NCI-H524 treated with DMSO at 0.1 percent for 48 hours (cell line): ENCODE measurements at places on chromosomes 11 and 22.

DNA sequence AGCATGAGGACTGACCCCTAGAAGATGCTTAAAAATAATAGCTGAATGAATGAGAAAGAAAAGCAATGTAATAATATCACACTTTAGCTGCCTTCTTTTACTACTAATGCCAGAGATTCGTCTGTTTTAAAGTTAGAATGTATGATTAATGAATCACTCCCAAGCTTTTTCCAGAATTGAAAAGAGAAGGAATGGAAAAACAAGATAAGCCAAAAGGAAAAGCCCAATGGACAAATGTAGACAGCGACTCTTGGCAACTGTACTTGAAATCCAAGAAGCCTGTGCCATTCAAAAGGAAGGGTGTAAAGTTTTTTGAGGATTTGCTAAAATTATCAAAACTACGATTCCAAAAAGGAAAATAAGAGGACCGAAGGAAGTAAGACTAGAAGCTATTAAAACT lies 40.8 kb upstream of the PAMR1 start:
- DNase-seq = no peak

DNA sequence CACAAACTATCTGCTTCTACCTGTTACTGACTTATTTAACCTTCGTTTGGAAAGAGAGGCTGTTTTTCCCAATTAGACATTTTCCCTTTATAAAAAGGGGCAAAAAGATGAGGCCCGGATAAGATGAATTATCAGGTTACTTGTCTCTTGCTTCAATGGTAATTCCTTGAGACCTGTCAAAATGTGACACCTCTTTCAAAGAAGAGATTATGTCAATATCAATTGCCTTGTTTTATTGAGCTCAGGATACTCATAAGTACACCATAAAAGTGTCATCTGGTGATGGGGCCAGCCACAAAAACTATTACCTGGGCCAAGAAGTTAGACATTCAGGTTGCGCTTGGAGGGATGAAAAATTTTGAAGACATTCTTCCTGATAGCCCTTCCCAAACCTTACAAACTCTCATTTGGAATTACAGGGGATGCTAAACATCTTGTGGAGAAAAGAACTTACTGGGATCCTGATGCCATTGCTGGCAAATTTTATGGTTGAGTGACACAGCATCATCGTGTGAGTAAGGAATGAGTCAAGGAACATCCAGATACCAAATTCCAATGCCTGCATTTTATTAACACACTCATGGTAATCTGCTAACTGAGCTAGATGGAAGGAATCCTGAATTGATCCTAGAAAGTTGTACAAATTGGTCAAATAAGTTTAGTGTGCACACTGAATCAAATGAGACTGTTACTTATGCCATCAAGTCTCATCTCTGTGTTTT lies 1071.2 kb downstream of the LRRC4C start:
- DNase-seq = no peak

DNA sequence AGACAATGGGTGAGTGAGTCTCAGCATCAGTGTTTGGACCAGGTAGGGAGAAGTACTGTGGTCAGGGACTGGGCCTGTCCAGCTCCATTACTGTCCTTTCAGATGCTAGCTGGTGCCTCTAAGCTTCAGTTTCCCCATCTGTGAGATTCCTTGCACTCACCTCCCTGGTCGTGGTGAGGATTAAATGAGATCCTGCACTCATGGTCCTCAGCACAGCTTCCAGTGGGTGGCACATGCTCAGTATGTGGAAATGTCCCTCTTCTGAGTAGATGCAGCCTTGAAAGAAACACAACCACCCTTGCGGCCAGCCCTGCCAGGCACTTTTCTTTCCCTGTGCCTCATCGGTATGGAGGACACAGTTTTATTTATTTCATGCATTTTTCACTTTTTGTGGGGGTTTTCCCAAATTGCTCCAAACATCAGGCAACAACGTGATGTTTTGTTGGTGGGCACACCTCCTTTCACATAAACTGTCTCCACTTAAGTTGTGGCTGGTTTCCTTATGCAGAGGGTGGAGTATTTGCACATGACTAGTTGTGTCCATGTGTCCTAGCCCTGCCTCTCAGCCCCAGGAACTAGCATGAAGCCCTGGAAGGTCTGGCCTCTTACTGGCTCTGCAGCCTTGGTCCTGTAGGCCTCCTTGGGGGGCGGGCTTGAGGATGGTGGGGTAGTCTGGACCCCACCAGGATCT lies 1.1 kb downstream of the LZTR1 start:
- no peak for DNase-seq

DNA sequence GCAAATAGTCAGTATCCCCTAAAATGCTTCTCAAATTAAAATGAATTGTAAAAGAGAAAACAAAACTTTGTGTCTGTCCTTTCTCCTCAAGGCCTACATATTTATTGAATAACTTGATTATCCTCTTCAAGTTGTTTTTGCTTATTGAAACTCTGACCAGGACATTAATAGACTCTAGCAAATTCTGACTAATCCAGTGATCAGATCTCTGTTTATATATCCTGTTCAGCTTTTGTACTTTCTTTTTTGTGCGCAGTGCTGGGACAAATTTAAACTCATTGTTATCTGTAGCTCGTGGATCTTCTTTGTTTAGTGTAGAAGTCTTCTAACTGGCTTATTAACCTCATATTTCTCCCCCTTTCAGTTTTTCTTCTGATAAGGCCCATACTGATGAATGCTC lies 139.9 kb upstream of the SORL1-AS1 start:
- no peak for DNase-seq

- no peak for DNase-seq
Observed at GRCh38 chr11:121559606-121560200, 106.9 kb upstream of the SORL1-AS1 start.

DNA sequence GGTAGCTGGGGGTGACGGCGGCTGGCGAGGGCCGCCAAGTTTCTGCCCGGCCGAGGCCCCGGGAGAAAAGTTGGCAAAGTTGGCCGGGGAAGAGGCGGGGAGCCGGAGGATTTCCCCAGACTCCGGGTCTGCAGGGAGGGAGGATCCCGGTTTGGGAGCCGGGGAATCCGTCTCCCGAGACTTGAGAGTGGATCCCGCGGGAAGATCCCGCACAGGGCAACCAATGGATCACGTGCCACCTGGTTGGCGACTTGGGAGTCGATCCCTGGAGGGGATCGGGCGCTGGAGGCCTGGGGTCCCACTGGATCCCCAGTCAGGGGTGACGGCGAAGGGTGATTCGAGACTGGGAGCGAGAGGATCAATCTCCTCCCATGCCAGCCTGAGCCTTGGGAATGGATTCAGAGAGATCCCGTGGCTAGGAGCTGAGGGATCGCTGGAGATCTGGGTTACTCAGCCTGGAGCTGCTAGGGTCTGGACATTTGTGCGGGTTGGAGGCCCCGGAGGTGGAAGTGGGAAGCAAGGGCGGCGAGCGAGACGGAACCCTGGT lies 394 bp downstream of the KIAA1671 start:
- DNase-seq = no peak

DNA sequence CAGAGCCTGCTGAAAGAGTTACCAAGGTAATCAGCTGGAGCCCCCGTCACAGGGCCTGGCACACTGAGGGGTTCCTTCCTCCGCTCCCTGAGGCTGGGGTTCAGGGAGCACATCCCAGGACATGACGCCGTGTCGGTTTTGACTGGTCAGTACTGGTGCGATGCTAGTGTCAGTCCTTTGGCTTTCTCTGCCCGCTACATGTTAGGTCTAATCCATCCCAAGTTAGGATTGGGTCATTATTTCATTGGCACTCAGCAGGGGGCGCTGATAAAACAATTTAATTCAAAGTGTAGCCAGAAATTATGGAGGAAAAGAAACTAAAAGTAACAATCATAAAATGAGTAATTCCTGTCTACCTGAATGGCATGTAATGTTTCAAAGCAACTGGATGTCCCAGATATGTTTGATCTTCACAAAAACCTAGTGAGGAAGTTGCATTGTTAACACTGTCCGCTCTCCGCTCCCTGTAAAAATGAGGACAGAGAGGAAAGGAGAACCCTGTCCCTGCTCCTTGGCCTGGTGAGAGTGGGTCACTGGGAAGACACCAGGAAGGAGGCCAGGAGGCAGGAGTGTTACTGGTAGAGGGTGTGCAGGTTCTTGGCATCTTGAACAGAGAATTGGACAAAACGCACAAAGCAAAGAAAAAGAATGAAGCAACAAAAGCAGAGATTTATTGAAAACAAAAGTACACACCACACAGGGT lies 27.1 kb downstream of the TSKU start:
- DNase-seq = no peak

- no peak for DNase-seq
Observed at GRCh38 chr11:75107187-75107586, 10.5 kb upstream of the OR2AT4 start.

GRCh38 chr11:97087419-97087818 lies 697.6 kb downstream of the JRKL start:
- no peak for DNase-seq

DNA sequence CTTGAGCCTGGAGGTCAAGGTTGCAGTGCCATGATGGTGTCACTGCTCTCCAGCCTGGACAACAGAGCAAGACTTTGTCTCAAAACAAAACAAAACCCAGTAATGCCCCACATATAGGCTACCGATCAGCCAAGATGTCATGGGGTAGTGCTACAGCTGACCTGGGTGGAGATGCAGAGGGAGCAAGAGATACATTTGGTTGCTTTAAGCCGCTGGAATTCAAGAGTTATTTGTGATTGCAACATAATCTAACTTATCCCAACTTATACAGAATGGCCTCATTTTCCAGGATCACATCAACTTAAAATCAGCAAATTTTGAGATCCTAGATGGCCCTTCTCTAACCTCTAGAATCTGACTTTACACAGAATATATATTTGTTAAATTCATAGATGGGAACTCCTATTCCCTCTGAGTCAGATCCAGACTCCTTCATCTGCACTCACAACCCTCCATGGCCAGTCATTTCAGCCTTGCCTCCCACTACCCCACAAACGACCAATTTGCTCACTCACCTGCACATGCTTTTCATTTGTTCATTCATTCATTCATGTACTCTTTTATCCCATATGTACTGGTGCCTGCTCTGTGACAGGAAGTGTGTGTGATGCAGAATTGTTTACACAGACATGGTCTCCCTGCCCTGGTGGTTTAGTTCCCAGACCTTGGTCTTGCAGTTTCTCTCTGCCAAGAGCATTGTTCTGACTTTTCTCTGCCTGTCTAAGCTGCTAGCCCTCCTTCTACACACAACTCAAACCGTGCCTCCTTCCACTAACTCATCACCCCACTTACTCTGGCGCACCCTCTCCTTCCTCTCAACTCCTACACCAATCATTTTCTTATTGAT lies 24.1 kb upstream of the APLNR start:
- DNase-seq = no peak

DNA sequence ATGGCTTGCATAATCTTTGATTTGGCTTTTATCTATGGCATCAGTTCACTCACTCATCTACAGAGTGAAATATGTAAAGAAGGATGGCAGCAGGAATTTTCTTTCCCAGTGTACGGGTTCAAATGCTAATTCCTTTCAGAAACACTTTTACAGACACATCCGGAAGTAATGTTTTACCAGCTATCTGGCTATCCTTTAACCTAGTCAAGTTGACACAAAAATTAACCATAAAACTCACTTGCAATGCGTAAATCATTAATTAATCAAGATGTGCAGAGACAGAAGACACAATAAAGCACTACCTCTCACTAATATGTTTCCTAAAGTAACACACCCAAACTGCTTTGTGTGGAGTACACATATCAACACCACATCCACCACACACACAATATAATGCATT lies 378.9 kb upstream of the ANO3 start:
- DNase-seq = no peak

GRCh38 chr11:10478574-10479550 lies 23.8 kb downstream of the AMPD3 start:
- no peak for DNase-seq

DNA sequence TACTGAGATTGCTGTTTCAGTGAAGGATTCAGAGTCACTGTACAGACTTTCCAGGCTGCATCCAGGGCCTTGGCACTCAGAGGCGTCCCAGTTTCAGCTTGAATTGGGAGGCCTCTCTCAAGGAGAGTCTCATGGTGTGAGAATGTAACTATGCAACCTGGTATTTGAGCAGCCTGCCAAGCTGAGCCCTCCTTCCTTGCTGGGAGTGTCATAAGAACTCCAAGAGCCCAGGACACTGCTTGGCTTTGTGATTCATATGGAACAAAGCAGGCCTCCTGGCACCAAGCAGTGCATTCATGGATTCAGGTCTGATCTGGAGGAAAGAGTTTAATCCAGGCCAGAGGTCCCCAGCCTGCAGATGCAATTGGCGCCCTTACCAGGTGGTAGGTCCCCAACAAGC lies 171.7 kb downstream of the DBX1 start:
- DNase-seq = no peak

DNA sequence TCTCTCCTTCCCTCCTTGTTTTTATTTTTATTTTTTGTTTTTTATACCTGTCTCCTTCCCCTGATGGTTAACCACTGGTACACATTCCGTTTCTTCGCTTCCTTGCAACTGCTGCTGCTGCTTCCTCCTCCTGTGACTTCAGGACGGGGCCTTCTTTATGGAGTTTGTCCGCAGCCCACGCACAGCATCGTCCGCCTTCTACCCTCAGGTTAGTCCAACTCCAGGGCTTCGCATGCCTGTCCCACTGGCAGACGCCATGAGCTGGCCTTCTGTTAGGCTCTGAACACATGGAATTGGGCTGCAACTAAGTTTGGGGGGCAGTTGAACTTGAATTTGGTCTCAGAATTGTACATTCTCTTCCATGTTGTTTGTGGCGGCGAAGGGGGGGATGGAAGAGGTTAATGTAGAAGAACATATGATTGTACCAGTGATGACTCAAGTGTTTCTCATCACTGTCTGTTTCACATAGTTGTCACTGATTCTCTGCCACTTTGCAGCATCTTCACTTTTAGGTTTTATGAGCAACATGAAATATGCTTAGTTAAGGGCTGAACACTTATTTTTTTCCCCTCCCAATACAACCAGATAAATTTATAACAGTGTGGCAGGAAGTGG lies 83.0 kb upstream of the YWHAH start:
- DNase-seq = no peak

DNA sequence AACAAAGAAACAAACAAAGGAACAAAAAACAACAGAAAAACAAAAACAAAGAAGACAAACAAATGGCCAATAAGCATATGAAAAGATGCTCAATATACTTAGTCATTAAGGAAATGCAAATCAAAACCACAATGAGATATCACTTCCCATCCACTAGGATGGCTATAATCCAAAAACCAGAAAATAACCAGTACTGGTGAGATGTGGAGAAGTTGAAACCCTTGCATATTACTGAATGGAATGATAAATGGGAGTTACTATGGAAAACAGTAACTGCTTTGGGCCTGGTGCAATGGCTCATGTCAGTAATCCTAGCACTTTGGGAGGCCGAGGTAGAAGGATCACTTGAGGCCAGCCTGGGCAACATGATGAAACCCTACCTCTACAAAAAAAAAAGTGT lies 44.9 kb upstream of the RBFOX2 start:
- no peak for DNase-seq

DNA sequence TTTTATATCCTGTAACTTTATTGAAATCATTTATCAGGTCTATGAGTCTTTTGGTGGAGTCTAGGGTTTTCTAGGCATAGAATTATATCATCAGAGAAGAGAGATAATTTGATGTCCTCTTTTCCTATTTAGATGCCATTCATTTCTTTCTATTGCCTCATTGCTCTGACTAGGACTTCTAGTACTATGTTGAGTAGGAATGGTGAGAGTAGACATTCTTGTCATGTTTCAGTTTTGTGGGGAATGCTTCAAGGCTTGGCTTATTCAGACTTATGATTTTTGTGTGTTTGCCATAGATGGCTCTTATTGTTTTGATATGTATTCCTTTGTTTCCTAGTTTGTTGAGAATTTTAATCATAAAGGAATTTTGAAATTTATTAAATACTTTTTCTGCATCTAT lies 1078.3 kb downstream of the FAM181B start:
- DNase-seq = no peak

- no peak for DNase-seq
Observed at GRCh38 chr11:68632802-68633201, 51.5 kb upstream of the GAL start.

- no peak for DNase-seq
Observed at GRCh38 chr11:102791271-102792036, 6.5 kb downstream of the MMP1 start.
